Gastrocnemius medialis (tissue), 4 donors: ENCODE measurements at places on chromosomes 7 and 10. TPM values are rescaled to one million over a fixed set of nuclear protein-coding genes. Genes with fewer than 3 reads are reported as not detected.

TMEM196 gene
- not detected for total RNA-seq

ZNF853 gene
- total RNA-seq = 9.5 TPM

CALN1 gene
- total RNA-seq = not detected

SEMA3A gene
- 0.29 TPM for total RNA-seq

INPP5A gene
- 100 TPM for total RNA-seq

CLEC5A gene
- total RNA-seq = not detected

OGDHL gene
- total RNA-seq = not detected

LIPM gene
- not detected for total RNA-seq

HOXA2 gene
- not detected for total RNA-seq

LRMDA gene
- 4.5 TPM for total RNA-seq

MYH16 gene
- not detected for total RNA-seq

LUC7L2 gene
- 49.2 TPM for total RNA-seq

LRRC61 gene
- total RNA-seq = 6.8 TPM

SPDYE16 gene
- not detected for total RNA-seq

AOAH gene
- total RNA-seq = 1.4 TPM

RASA4B gene
- total RNA-seq = 71.1 TPM

CPVL gene
- 6.5 TPM for total RNA-seq

ZNF488 gene
- not detected for total RNA-seq

GLI3 gene
- 0.71 TPM for total RNA-seq

UPK3BL1 gene
- 12.9 TPM for total RNA-seq

ATAD1 gene
- total RNA-seq = 32.0 TPM

BLNK gene
- not detected for total RNA-seq

SEC31B gene
- total RNA-seq = 2.1 TPM

SH2D4B gene
- total RNA-seq = not detected

NUTM2E gene
- not detected for total RNA-seq

WDR86 gene
- total RNA-seq = not detected

ZNF365 gene
- total RNA-seq = not detected

APBB1IP gene
- total RNA-seq = 0.97 TPM

CEP55 gene
- 0.62 TPM for total RNA-seq

RAMP3 gene
- total RNA-seq = 27.4 TPM

OR2A1 gene
- not detected for total RNA-seq

POT1 gene
- 5.1 TPM for total RNA-seq

SFMBT2 gene
- 3.0 TPM for total RNA-seq

GTF2I gene
- total RNA-seq = 99.8 TPM

HOXA7 gene
- 5.3 TPM for total RNA-seq

HOXA13 gene
- total RNA-seq = 2.4 TPM

LIPA gene
- total RNA-seq = 7.7 TPM

MMD2 gene
- total RNA-seq = not detected

TAS2R5 gene
- not detected for total RNA-seq

ABHD11 gene
- 3.2 TPM for total RNA-seq

VAX1 gene
- total RNA-seq = not detected

MYL10 gene
- total RNA-seq = not detected

RELN gene
- total RNA-seq = not detected

ALDH18A1 gene
- 5.0 TPM for total RNA-seq

SDK1 gene
- 1.3 TPM for total RNA-seq

CNNM1 gene
- not detected for total RNA-seq

RAPGEF5 gene
- 7.4 TPM for total RNA-seq

EIF4H gene
- 247 TPM for total RNA-seq

LRIT1 gene
- not detected for total RNA-seq

KIF11 gene
- total RNA-seq = 0.05 TPM

FFAR4 gene
- not detected for total RNA-seq
